ENCODE measurements at places on chromosomes 5 and 9.

- no peak for DNase-seq
Observed at GRCh38 chr9:17401858-17402257, 177.0 kb upstream of the SH3GL2 start.

DNA sequence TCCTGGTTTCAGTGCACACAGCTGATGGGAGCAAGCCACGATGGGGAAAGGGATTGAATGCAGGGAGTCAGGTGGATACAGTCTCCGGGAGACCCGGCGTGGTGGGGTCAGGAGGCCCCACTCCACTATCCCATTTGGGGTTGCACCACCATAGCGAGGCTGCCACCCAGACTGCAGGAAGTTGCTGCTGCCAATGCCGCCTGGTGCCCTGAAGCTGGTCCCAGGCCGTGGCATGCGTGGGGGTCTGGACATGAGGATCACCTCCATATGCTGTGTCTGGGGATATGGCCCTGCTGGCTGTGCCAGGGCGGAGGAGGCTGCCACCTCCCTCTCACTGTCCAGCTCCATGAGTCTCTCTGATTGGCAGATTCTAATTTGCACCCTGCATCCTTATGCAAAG is 45.3 kb downstream of the COL5A1 start:
- no peak for DNase-seq

DNA sequence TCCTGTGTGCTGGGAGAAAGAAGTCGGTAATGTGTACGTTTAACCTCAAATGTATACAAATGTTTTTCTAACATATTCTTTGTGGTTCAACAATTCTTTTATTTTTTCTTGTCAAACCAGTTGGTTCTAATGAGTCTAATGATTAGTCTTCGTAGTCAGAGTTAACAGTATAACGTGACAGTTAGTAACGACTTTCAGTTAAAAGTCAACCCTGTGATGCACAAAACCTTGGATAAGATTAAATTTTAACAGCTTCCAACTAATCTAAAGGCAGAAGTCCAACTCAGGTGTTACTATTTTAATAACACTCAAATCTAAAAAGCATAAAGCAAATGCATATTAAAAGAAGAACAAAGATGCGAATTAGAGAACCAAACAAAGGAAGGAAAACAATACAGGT is 47.0 kb downstream of the SEMA6A start:
- DNase-seq: no peak

DNA sequence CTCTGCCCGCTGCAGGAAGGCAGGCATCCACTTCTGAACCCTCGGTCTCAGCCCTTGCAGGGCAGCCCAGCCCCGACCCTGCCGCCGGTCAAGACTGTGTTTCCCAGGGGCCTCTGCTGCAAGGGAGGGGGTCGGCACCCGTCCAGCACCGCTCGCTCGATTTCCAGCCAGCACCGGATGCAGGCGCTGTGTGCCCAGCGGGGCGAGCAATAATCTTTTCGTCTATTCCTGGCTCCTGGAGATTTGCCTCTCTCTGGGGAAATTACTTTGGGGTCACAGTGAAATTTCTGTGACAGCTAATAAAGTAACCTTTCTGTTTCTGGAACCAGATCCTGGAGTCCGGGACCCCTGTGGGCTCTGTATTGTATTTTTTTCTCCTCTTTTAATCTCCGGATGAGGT is 155.3 kb downstream of the COL23A1 start:
- DNase-seq: no peak

DNA sequence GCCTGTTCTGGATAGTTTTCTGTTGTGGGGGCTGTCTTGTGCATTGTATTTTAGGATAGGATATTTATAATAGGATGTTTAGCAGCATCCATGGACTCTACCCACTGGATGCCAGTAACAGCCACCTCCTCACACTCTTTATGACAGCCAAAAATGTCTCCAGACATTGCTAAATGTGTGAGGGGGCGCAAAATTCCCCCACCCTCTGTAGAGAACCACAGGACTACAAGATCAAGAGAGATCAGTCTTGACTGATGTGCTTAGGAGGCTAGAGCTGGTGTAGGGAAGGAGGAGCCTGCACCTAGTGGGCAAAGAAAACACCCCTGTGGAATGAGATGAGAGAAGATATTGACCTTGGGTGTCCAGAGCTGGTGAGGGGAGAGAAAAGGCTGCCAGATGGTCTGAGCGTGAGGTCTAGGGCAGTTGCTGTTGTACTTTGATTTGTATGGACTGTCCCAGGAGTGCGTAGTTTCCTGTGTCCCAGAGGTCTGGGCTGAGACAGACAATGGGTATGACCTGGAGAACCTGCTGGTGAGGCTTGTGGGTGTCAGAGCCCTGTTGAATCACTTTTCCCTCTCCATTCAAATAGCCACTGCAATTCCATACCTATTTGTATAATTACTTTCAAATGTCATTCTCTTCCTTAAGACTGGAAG is 16.3 kb downstream of the DAPK1 start:
- DNase-seq: no peak

DNA sequence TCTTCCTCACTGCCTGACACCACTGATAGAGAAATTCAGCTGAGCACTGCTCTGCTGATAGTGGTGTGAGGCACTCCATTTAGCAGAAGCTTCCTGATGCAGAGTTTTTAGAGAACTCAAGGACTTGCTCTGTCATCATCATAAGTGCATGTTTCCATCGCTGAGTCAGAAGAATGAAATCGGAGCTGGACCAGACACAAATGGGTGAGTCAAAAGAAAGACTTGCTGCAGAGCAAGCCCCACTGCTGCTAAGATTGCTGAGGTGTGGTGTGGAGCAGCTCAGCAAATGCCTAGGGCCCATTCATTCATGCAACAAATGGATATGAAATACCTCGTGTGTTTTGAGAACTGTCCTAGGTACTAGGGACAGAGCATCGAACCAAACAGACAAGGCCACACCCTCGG is 410.2 kb upstream of the SLC30A5 start:
- DNase-seq: no peak

DNA sequence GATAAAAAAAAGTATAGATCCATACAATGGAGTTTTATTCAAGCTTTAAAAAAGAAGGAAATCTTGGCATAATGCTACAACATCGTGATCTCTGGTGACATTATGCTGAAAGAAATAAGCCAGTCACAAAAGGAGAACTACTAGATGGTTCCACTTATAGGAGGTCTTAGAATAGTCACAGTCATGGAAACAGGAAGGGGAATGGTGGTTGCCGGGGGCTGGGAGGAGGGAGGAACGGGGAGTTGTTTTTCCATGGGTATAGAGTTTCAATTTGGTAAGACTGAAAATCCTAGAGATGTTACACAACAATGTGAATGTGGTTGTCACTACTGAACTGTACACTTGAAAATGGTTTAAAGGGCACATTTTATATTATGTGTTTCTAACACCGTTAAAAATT is 94.5 kb downstream of the CFAP90 start:
- DNase-seq: no peak

DNA sequence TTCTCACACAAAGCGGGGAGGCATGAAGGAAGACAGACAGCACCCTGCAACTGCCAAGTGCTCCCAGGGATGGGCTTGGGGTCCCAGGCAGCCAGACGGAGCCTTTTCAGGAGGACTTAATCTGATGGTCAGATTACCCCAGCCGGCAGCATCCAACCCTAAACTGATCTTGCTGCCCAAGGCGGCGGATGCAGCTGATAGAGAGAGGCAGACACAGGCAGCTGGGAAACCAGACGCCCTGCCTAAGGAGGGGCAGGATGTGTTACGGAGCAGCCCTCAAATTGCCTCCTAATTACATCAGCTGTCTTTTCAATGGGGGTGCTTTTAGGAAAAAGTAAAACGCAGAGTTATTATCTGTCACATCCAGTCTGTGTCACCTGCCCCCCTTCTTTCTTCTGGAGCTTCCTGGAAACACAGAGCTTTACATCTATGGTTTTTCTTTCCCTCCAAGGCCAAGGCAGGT is 190.9 kb upstream of the PANK3 start:
- DNase-seq: no peak

- DNase-seq: no peak
Observed at GRCh38 chr9:110446171-110446570, 108.5 kb upstream of the TXNDC8 start.

DNA sequence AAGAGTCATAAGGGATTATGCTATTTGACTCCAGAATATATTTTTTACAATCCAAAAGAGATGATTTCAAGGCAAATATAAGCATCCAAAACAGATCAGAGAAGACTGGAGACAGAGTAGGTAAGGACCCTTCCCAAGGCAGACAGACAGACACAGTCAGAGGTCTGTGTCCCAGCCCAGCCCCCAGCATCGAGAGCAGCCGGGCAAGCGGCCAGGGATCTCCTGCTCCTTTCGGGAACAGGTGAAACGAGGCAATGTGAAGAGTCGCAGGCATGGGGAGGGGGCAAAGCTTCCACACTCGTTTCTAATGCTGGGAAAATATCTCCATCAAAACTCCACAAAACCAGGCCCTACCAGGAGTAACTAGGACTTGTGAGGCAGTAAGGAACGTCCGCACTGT is 5.8 kb downstream of the PAEP start:
- no peak for DNase-seq

DNA sequence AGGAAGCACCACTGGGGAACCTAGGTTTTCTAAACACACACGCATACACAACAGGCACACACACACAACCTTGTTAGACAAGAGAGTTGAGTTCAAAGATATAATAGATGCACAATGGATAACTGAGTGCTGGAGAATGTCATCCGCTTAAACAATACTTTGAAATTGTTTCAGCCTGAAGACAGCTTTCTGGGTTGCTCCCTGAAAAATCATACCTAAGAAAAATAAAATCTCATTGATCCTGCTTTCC is 126.1 kb downstream of the TMEM161B start:
- DNase-seq: no peak

DNA sequence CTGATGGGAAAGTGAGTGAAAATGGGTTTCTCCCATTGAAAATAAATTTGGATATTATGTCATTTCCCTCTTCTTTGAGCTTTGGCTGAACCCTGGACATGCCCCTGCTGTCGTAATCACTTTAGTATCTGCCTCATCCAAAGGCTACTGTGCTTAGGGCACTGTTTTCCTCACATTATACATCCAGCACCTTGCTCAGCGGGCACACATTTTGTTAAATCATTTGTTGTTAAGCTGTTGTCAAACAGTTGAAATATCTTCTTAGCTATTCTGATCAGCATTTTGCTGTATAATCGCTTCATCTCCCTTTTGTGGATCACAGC is 352.7 kb upstream of the CD180 start:
- DNase-seq: no peak

DNA sequence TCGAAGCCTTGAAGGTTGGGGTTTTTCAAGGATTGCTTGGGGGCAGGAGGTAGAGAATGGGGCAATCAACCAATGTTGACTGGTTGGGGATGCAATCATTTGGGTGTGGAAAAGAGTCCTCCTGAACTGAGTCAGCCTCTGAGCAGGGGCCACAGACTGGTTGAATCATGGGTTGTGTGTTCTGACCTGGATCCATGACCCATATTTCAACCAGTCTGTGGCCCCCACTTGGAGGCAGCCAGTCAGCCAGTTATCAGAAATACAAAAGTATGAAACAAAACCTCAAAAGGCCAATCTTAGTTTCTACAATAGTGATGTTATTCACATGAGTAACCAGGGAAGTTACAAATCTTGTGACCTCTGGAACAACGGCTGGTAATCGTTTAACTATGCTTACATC is 81.4 kb upstream of the RANBP6 start:
- no peak for DNase-seq

- DNase-seq: peak; percentile 55
Observed at GRCh38 chr5:119321569-119322311, 34.1 kb upstream of the TNFAIP8 start.
